MV-4-11 (cell line): ENCODE measurements at places on chromosomes 2 and 18.

DNA sequence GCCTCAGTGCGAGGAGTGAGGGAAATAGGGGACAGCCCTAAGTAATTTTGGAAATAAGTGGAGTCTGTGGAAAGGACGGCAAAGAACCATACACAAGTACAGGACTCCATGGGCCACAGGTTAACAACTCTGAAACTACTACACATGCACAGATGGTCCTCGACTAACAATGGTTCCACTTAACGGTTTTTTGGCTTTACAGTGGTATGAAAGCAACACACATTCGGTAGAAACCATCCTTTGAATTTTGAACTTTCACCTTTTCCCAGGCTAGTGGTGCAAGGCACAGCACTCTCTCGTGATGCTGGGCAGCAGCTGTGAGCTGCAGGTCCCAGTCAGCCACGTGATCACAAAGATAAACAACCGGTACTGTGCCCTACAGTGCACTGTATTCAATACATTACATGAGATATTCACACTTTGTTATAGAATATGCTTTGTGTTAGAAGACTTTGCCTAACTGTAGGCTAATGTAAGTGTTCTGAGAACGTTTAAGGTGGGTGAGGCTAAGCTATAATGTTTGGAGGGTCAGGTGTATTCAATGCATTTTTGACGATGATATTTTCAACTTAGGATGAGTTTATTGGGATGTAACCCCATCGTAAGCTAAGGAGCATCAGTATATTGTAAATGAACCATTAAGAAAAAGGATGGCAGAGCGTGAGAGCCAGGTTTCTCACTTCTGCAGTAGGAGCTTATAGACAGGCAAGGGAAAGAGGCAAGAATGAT, 44.6 kb downstream of the TBC1D8 start:
- no peak for DNase-seq

GRCh38 chr2:10614124-10614523, 75.7 kb downstream of the NOL10 start:
- DNase-seq = no peak

DNA sequence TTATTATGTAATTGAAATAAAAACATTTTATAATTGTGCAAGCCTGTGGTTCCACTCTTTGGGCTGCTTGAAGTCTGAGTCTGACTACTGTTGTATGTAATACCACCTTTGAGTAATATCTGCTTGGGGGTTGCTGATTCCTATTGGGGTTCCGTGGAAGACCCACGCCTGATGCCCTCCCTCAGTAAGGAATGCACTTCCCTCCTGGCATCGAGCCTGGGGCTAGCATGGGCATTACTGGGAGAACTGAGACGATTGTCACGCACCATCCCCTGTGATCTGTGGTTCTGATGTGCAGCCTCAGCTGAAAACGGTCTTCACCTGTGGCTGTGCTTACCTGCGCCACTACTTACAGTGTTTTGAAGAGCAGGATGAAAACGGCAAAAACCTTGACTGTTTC, 32.7 kb upstream of the RBM44 start:
- no peak for DNase-seq

DNA sequence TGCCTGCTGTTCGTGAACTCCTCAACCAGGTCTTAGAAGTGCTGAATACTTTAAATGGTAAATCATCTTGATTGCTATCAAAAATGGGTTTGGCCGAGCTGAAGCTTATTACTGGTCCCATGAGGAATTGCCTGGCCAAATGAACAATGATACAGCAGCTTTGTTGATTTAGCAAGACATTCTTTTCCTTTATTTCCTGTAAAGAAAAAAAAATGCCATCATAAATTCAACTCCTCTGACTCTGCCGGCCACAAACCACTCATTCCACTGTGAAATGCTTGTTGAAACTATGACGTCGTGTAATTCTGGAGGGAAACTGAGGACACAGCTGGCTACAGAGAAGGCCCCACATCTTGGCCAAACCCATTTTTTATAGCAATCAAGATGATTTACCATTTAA, 74.2 kb upstream of the ID2 start:
- DNase-seq = no peak

GRCh38 chr2:119366649-119367471, at the start of the genes C2orf76 and DBI:
Gene C2orf76, minus strand, starts transcription at chr2:119366834. Its CDS starts 26,875 bp downstream, at chr2:119339959.
Gene DBI, plus strand, starts transcription at chr2:119366977. Its CDS starts 75 bp downstream, at chr2:119367052.
- peak; percentile 95 for DNase-seq

DNA sequence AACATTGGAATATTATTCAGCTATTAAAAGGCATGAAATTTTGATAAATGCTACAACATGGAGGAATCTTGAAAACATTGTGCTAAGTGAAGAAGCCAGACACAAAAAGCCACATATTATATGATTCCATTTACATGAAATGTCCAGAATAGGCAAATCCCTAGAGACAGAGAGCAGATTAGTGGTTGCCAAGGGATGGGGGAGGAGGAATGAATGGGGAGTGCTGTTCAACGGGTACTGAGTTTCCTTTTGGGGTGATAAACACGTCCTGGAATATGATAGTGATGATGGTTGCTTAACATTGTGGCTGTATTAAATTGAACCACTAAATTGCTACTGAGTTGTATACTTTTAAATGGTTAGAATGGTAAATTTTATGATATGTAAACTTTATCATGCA, 8.9 kb upstream of the TWSG1 start:
- no peak for DNase-seq

GRCh38 chr18:58520969-58521368, 107.9 kb downstream of the ALPK2 start:
- no peak for DNase-seq
